IPS-NIHi11 (cell line): ENCODE measurements at places on chromosomes 4 and X.

- no peak for DNase-seq
Observed at GRCh38 chr4:39106011-39106410, 44.0 kb downstream of the KLHL5 start.

- no peak for DNase-seq
Observed at GRCh38 chr4:13492747-13493146, 8.6 kb upstream of the RAB28 start.

DNA sequence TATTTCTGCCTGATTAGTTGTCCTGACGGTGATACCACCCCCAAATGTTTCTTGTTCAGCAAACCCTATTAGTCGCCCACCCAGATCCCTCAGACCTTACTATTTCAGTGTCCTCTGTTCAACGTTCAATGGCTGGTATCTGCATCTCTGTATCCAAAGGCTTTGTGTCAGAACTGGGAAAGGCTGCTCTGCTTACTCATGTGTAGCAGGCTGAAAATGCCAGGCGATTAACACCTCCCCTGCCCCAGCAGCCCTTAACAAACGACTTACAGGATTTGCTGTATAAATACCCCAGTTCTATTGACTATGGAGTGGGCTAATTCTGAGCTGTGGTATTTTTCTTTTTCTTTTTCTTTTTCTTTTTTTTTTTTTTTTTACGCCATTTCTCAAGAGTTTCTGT lies 415.0 kb downstream of the ZNF674 start:
- no peak for DNase-seq

DNA sequence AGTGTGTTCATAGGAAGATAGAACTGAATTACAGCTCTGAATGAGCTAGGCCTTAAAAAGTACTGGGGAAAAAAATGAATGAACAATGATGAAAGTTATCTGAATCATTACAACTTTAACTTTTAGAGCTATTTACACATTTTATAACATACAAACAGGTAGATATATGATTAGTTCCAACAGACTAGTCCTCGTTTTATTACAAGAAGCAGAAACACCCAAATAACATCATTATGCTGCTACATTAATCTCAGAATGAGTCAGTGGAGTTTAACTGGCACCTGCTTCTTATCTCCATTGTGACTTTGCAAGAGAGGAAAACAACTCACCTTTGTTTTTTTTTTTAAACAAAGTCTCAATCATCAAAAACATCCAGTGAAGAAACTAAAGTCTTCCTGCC lies 15.2 kb downstream of the ATP8A1 start:
- DNase-seq = no peak

DNA sequence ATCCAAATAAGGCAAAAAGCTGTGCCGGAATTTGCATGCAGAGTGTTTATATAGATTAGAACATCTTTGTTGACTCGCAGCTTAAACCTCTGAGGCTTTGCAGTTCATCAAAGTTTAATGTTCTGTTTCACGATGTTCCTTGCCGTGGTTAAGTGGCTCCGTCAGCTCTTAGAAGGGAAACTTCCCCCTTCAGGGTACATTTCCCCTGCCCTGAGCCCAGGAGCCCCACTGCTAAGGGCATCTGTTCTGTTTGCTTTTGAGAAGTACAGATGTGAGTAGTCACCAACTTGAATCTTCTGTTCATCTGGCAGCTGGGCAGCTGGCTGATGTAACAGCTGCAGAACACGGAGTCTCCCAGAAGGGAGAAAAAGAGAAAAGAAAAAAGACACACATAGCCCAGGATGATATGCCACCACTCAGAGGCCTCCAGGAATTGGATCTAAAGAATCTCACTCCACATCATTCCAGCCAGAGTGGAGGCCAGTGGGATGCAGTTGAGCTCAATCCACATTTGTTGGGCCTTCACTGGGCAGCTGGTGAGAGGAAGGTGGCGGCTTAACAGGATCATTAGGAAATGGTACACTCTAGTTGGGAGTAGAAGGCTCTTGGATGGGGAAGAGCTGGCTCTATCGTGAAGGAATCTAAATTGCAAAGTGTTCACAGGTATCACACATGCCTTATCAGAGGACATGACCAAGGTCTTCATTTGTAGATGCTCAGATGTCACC lies 178.7 kb upstream of the RBPJ start:
- no peak for DNase-seq

GRCh38 chr4:55633903-55634302 lies 2.2 kb downstream of the NMU start:
- DNase-seq = no peak

GRCh38 chr4:82786828-82787227 lies 11.8 kb downstream of the SCD5 start:
- no peak for DNase-seq

DNA sequence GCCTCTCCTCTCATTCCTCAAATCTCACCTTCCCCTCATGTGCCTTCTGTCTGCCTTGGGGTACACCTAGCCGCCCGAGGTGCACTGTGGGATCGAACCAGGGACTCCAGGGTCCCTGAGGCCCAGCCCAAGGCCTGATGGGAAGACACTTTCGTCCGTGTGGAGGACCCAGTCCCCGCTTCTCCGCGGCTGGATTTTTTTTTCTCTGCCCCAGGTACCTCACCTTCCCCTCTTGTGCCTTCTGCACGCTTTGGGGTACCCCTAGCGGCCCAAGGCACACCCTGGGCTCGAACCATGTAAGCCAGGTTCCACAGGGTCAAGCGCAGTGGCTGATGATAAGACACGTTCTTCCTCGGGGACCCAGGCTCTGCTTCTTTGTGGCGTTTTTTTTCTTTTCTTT lies 530.7 kb downstream of the CWH43 start:
- DNase-seq = no peak

GRCh38 chrX:153349952-153350351 lies 16.0 kb downstream of the ZNF275 start:
- no peak for DNase-seq

DNA sequence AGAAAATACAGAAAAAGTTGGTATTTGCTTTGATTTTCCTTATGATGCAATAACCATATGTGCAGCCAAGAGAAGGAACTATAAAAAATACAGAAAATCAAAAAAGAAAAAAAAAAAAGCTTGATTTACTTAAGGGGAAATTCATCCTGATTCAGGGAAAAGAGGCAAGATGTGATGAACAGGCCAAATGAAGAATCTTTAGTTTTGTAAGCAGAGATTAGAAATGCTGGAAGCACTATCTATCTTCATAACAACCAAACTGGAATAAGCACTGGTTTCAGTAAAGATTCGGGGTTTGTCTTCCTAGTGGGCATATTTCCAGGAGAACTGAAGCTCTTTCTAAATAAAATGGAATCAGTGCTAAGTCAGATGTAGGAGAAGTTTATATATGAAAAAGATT lies 82.9 kb upstream of the KCNIP4 start:
- no peak for DNase-seq

DNA sequence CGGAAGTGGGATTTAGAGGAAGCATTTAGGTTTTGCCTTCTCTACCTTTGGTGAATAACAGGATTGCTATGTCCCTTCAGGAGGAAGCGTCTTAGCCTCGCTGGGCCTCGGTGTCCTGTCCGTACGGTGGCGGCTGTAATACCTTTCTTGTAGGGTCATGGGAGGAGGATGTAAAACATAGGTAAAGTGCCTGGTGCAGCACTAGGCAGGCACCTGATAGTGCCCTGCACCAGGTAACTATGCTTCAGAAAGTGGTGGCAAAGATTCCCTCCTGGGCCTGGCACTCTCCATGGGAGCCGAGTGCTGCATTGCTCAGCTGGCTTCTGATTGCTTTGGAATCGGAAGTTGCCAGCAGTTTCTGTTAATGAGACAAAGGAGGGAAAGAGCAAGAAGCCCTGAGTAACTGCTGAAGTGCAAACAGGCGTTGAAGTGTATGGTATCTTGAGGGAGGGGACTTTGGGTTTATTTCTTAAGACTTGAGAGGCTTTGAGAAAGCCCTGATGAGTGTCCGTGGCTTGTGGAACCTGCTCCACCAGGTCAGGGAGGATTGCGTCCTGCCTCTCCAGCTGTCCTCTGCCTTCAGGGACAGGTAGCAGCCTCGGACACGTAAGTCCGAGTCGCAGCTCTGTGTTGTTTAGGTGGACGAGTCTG lies 45.8 kb downstream of the TBC1D14 start:
- DNase-seq = no peak

DNA sequence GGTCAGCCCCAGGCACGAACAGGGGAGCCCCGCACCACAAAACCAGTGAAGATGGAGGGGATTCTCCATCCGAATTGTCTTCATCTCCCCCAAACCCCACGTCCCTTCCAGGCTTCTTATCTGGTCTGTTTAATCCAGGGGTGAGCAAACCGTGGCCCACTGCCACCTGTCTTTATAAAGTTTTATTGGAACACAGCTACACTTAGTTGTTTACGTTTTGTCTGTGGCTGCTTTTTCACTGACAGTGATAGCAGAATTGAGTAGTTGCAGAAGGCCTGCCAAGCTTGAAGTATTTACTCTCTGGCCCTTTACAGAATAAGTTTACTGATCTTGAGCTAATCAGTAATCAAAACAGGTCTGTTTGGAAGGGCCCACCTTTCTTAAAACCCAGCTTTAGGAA lies 324.0 kb downstream of the ARHGAP10 start:
- no peak for DNase-seq

DNA sequence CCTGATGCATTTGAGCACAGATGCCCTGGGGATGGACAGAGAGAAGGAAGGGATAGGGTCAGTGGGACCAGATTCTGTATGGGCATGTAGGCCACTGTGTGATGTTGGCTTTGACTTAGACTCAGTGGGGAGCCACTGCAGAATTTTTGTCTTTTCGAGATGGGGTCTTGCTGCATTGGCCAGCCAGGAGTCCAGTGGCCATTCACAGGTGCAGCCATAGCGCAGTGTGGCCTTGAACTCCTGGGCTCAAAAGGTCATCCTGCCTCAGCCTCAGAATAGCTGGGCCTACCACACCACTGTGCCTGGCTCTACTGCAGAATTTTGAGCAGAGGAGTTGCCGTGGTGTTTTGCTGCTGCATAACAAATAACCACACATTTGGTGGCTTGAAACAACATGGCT lies 22.8 kb downstream of the TBC1D14 start:
- no peak for DNase-seq

DNA sequence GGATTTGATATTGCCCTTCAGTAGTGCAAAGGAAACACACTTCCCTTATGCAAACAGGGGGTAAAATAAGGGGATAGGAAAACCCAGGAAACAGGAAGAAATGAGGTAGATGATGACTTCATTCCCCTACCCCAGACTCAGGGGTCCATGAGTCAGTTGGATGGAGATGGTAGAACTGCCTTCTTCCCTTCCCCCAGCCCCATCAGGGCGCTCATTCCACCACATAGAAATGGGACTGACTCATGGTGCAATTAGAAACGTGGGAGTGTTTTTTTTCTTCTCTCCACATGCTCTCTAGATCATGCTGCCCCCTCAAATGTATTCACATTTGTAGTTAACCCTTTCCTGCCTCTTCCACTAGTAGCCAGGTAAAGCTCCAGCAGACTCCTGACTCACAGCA lies 23.1 kb upstream of the ARMCX2 start:
- DNase-seq = no peak

- DNase-seq = no peak
Observed at GRCh38 chr4:5984843-5985242, 33.4 kb downstream of the C4orf50 start.

DNA sequence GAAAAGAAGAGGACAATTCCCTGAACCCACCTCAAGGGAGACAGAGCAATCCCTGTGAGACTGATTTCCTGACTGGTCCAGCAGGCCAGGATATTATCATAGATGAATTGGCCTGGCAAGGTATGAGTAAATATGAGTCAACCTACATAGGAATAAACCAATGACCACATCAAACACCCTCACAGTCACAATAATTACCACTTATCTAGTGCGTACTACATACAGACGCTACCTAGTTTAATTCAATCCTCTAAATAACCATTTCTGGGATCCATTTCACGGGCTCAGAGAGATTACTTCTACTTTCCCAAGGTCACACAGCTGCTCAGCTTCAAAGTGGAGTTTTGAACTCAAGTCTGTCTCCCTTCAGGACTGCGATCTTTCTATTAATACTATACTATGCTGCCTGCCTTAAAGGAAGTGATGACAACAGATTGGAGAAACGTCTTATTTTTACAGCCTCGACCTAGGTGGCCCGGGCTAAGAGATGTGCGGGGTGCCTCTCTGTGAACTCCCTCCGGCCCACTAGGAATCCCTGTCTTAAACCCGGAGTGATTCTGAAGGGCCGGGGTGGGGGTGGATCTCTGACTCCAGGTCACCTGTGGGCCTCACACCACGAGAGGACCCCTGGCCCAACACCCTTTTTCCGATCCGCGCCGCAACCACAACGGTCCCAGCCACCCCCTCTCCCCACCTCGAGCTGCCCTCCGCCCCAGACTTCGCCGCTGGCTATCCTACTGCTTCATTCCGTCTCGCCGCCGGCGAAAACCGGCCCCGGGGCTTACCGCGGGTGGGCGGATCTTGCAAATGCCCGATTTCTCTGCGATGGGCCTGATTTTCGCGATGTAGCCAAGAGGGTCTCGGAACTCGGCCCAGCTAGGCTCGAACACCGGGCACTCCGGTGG lies 800 bp downstream of the KDM5C start:
- DNase-seq = no peak

- peak; percentile 31 for DNase-seq
Observed at GRCh38 chr4:177339477-177340374, 30.1 kb downstream of the NEIL3 start.

DNA sequence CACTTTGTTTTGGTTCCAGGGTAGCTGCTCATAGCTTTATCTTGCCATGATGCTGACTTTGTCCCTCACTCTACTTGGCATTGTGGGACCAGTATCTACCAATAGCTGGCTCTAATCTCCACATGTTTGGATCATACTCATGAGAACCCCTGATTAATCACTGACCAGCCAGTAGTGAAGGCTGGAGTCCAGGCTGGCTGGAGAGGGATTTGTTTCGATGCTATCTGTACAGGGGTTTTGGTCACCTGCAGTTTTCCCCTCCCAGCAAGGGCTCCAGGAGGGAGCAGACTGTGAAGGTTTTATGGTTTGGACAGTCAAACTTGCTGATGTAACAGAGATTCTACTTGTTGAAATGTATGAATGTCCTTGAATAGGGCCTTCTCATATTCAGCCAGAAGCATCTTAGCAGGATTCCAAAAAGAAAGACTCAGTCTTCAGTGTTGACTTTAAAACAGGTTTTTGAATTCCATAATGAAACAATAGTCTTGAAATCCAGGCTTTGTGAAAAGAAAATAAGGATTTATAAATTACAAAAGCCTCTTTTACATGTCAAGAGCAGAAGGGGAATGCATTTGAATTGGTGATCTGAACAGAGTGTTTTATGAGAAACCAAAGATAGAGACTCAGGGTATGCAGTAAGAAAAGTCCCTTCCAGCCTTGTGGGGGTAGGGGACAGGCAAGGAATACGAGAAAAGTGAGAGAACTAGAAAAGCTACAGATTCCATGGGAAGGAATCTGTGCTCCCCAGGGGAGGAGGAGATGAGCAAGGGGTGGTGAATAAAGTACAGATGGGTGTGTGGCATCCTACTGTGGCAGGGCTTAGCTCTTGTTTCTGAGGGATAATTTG lies 103.1 kb upstream of the SHISA3 start:
- DNase-seq = peak; percentile 31

GRCh38 chr4:52646741-52647140 lies 12.4 kb downstream of the USP46 start:
- DNase-seq = no peak

DNA sequence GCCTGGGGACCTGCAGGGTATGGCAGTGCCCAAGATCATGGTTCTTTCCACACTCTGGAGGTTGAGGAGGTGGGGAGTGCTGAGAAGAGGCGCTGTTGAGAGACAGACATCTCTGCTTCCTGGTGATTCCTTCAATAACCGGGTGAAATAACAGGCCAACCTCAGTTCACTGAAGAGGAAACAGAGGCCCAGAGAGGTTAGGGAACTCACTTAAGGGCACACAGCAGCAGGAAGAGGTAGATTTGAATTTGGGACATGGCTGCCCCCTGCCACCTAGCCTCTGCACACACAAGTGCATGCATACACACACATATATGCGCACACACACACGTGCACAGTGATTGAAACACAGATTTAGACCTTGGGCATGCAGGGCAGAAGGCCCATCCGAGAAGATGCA lies 24.9 kb upstream of the HMX1 start:
- no peak for DNase-seq
